NCI-H1694 treated with DMSO at 0.1 percent for 48 hours (cell line): ENCODE measurements at places on chromosomes 12 and 14.

DNA sequence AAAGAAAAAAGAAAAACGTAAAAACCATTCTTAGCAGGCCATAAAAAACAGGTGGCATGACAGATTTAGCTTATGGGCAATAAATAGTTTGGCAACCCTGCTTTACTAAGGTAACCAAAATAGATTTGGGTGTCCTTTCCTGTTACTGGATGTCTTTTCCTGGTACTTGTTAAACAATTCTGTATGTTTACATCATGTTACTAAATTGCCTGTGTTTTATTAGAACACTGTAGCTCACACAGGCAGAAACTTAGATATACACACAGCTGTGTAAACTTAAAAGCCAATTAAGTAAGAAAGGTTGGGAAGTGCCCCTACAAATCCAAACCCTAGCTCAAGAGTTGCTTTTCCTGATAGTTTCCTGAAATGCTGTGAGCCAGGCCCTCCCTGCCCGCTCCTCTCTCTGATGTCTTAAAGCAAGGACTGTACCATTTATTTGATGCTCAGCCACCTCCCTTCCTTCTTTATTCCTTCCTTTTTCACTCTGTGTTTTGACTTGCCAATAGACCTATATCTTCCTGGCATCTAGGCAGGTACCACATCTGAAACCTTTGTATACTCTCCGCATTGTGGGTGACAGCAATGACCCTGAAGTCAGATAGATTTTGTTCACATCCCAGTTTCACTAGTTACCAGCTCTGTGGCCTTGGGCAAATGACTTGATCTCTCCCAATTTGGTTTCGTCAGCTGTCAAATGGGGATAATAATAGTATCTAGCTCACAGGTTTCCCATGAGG lies 3.7 kb upstream of the CAMKK2 start:
- no peak for DNase-seq

GRCh38 chr12:19411234-19412204 lies 27.8 kb upstream of the AEBP2 start:
- DNase-seq = no peak

DNA sequence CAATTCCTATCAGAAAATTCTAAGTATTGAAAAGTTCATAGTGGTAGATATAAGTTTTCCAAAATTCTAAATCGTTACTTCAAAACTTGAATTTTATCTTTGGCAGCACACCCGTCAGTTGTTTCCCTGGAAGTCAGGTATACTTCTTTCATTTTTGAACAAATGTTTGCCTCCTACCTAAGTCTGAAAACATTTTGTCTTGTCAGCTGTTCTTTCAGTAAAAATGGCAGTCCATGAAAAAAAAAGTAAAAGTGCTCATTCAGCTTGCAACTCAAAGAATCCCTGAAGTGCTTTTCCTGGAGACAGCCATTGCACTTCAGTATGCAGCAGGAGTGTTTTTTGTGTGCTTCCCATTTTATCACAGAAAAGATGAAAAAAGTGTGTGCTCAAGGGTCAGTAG lies 130.1 kb upstream of the NEDD1 start:
- no peak for DNase-seq

DNA sequence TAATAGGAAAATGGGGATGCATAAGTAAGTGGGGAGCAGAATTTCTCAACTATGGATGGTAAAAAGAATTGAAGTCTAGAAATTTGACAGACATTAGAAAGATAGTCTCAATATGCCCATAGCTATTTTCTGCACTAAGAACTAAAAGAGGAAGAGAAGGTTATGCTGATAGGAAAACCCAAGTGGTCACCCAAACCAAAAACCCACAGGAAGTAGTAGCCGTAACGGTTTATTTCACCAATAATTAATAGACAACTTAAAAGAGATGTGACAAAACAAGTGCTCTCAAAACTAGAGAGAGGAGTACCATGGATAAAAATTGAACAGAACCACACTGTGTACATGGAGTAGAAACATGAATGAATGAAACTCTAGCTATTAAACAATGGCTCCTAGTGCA lies 295.4 kb downstream of the FSCB start:
- DNase-seq = no peak
